ENCODE measurements at places on chromosomes 11 and 22.

DNA sequence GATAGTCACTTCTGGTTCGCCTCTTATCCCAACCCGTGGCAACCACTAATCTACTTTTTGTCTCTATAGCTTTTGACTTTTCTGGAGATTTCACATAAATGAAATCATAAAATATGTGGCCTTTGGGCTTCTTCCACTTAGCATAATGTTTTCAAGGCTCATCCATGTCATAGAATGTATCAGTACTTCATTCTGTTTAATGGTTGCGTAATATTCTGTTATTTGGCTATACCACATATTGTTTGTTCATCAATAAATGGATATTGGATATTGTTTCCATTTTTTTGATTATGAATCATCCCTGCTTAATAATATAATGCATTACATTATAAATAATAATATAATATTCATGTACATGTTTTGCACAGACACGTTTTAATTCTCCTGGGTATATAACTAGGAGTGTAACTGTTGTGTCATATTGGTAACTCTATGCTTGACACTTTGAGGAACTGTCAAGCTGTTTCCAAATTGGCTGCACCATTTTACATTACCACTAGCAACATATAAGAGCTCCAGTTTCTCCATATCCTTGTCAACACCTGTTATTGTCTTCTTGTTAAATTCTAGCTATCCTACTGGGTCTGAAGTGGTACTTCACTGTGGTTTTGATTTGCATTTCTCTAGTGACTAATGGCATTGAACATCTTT is 181.5 kb downstream of the CADM1 start:
- DNase-seq: no peak

DNA sequence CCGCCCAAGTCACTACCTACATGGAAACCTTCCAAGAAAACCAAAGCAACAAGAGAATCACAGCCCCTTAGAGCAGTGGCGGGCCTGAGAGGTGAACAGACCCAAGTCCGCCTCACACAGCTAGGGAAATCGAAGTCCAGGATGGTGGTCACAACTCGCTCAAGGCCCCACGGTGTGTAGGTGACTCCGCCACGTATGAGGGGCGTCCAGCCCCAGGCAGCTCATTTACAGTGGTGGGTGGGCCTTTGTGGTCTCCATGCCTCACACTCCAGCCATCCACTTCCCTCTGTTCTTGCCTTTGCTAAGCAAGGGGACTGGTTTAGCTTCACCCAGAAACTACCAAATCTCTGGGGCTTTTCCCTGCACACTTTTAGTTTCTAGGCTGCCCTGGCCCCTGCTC is 9.7 kb upstream of the TCF20 start:
- no peak for DNase-seq

- DNase-seq: no peak
Observed at GRCh38 chr11:61892085-61892370, 683 bp upstream of the FADS3 start.

DNA sequence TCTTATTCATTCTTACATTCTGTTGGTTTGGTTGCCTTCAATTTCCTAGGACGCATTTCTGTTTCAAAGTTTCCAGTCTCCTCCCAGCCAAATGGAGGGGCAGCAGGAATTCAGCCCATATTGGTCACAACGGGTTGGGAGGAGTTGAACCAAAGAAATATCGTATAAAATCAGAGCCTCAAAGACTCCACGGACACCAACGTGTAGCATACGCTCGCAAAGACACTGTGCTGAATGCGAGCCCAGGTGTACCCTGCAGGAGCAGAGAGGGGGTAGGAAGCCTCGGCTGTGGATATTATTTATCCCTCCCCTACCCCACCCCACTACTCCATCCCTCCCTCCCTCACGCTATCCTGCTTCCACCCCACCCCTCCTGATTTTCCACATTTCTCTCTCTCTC is 15.5 kb upstream of the CCND1 start:
- no peak for DNase-seq

- no peak for DNase-seq
Observed at GRCh38 chr11:40032331-40032730, 1427.1 kb downstream of the LRRC4C start.
